Stimulated activated CD4-positive, alpha-beta T cell treated with anti-CD3 and anti-CD28 coated beads, Interleukin-2, amount 100 ng/mL, for 24 hours (primary cell): ENCODE measurements at places on chromosomes 16 and 17.

GRCh38 chr17:75241502-75241901, 19.9 kb downstream of the GGA3 start:
- DNase-seq = no peak

GRCh38 chr16:167122-167690, 1.4 kb downstream of the HBM start:
- DNase-seq = no peak

DNA sequence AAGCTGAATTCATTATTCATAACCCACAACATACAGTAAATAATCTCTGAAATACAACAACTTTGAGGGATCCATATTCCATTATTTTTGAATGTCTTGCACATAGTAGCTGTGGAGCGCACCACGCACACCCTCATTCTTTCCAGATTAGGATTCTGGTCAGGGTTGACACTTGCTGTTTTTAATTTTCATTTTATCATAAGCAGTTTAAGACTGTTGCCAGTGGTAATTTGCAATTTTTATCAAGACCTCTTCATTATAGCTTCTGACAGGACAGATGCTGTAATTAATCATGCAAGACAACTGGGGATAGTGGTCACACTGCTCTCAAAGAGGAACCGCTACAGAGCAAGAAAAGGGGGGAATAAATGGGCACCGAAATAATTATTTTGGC, 109.7 kb downstream of the TOX3 start:
- no peak for DNase-seq

DNA sequence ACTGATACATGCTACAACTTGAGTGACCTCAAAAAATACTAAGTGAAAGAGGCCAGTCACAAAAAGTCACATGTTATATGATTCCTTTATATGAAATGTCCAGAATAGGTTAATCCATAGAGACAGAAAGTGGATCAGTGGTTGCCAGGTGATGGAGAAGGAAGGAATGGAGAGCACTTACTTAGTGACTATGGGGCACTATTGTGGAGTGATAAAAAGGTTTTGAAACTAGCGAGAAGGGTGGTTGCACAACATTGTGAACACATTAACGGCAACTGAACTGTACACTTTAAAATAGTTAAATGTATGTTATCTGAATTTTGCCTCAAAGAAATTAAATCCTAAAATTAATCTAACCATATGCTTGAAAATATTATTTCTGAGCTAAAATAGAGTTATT, 25.9 kb downstream of the AMFR start:
- DNase-seq = no peak

GRCh38 chr17:54945671-54946070, 22.8 kb downstream of the COX11 start:
- DNase-seq = no peak

- peak; percentile 25 for DNase-seq
Observed at GRCh38 chr17:62626719-62627218, 701 bp upstream of the MRC2 start.

- DNase-seq = no peak
Observed at GRCh38 chr16:82061861-82062525, 26.9 kb downstream of the HSD17B2 start.

DNA sequence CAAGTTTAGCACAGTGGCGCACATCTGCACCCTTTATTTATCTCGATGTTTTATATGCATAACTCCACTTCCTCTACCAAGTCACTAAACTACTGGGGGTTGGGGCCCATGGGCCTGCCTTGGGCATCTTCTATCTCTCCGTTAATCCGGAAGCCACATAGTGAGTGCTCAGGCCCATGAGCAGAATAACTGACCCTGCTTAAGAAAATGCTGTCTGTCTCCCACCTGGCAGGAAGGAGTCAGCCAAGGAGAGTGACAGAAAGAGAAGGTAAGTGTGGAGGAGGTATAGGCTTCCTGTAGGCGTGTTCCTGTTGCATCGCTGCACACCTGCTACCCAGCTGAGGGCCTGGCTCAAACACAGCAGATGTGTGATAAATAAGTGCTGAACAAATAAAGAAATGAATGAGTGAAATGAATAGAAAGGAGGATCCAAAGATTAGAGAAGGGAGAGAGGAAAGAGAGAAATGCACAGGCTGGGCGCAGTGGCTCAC, 320.1 kb downstream of the SLC39A11 start:
- no peak for DNase-seq

DNA sequence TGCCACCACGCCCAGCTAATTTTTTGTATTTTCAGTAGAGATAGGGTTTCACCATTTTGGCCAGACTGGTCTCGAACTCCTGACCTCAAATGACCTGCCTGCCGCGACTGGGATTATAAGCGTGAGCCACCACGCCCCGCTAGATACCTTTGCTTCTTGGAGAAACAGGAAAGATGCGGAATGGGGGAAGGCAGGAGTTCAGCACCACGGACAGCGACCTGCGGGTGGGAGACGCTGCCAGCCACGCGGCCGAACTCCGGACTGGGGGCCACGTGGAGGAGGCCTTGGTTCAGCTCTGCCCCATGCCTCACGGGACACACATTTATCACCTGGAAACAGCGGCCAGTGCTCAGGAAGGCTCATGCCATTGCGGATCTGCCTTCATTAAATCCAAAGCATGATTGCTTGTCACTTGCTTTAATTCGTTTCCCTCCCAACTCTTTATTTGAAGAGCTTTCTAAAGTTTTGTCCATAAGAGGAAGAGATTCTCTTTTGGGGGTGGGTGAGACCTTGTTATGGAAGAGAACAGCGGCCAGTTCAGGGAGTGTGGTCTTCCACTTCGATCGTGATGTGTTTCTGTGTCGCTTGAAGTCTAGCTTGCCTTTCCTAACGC, 219.9 kb downstream of the ENGASE start:
- peak; percentile 42 for DNase-seq

DNA sequence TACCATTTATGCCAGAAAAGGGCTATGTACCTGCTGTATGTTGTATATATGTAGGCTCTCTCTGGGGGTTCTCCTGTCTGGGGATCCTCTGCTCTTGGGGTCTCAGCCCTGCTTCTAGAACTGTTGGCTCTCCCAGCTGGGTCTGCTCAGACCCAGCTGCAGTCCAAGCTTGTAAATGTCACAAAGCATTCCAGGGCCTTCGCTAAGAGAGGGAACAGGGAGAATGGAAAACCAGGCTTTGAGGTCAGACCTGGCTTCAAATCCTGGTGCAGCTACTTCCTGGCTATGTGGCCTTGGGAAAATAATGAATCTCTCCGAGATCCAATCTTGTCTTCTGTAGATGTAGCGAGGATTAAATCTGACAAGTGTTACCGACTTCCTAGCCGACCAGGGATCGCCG, 44.0 kb downstream of the NLRP1 start:
- DNase-seq = no peak

GRCh38 chr17:67386965-67387551, 10.0 kb downstream of the PITPNC1 start:
- peak; percentile 84 for DNase-seq

DNA sequence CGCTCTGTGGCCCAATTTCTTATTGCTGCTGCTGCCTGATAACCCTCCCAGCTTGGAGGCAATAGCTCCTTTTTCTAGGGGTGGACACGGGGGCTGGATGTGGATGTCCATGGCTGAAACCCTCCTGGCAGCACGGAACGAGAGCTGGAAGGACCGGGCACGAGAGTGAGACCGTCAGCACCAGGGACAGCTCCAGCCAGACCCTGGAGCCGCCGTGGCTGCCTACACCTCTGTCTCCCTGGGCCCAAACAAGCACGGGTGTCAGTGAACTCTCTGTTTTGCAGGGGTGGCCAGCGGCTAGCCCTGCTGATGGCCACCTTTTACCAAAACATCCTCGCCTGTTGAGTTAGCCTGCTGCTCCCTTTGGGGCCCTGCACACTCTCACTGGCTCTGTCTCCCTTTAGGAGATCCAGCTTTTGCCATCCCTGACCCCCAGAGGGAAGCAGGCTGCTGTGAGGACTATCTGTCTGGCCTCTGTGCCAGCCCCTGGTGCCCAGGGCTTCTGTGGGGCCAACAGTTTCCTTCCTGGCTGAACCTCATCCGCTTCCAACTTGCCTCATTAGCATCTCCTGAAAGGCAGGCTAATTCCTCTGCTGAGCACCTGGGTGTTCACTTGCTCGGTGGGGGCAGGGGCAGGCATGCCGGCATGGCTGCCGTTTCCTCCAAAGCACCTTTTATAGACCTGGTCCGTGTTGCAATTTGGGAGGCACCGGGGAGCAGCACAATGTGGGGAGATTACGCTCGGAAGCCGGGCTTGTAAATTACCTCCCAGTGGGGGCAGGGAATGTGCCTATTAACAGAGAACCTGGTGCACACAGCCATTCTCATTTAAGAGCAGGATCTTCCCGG, 118.1 kb downstream of the ENGASE start:
- DNase-seq = peak; percentile 29

DNA sequence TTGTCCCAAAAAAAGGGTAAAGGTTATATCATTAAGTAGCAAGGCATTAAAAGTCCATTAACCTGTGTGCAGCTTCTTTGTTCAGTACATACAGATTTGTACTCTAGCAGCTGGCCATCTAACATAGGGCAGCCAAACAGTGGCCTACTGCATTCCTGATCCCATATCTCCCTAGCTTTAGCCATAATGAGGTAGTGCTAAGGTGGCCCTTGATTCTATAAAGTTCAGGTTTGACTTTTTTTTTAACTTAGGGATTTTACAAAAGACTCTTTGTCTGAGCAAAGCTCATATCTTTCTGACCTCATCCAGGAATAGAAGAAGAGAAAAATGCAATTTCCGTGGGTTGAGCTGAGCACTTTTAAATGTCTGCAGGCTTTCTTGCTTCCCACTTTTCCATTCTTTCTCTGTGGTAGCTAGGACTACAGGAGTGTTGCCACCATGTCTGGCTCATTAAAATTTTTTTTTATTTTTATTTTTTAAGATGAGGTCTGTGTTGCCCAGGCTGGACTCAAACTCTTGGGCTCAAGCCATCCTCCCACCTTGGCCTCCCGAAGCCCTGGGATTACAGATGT, 19.5 kb upstream of the CDC6 start:
- DNase-seq = no peak

- no peak for DNase-seq
Observed at GRCh38 chr17:51407576-51407975, 147.2 kb downstream of the UTP18 start.

DNA sequence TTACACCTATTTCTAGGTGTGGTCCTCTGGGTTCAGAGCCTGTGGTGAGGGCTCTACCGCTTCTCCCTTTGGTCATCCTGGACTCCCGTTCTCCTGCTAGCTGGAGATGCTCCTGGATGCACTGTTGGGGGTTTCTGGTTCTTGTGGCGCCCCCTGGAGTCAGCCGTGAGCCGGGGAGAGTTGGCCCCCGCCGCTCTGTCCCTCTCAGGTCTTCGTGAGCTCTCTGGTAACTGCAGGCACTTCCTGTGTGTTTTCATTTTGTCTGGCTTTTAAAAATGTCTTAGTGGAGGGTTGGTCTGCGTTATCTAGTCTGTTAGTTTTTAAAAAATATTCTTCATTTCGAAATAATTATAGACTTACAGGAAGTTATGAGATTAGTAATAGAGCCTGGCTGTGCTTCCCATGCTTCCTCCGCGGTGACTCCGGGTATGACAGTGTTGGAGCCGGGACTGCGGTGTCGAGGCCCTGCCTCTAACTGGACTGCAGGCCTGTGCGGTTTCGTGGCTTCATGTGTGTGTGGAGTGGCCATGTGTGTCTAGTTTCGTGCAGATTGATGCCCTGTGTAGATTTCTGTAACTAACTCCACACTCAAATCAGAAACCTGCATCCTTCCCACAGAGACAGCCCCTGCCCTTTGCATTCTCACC, 78.0 kb upstream of the ZNF750 start:
- DNase-seq = peak; percentile 47

DNA sequence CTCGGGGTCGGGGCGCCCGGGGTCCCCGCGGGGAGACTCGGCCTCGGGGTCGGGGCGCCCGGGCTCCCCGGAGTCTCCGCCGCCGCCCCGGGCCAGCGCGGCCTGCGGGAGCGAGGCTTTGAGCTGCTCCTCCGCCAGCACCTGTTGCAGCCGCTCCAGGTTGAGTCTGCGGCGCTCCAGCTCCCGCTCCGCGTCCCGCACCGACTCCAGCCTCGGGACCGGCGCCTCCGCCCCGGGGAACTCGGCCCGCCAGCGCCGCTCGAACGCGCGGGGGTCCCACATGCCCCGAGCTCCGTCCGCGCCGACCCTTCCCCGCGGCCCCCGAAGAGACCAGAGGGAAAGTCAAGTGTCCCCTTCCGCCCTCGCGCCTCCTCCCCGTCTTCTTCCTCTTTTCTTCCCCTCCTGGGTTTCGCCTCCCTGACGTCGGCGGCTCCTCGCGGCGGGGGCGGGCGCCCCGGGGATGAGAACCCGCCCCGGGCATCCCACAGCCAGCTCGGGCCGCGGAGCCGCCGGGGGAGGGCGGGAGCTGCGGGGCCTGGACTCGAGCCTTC, 40.8 kb upstream of the BHLHA9 start:
- DNase-seq = peak; percentile 54

GRCh38 chr16:31455601-31456314, 3.5 kb upstream of the ARMC5 start:
- peak; percentile 35 for DNase-seq

DNA sequence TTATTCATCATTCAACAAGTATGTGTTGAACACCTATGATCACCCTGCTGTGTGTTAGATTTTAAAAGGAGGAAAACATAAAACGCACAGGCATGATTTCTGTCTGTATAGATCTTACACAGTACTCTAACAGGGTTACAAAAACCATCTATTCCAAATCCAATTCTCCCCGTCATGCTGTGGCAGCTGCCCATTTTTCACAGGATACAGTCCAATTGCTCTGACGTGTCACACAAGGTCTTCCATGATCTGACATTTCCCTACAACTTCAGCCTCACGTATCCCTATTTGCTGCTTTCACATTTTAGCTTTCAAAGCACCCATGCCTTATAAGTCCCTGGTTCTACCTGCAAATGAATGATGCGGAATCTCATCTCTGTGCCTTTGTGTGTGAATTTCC, 67.0 kb upstream of the CNTNAP4 start:
- no peak for DNase-seq

GRCh38 chr16:87552072-87552718, 50.1 kb upstream of the JPH3 start:
- no peak for DNase-seq

DNA sequence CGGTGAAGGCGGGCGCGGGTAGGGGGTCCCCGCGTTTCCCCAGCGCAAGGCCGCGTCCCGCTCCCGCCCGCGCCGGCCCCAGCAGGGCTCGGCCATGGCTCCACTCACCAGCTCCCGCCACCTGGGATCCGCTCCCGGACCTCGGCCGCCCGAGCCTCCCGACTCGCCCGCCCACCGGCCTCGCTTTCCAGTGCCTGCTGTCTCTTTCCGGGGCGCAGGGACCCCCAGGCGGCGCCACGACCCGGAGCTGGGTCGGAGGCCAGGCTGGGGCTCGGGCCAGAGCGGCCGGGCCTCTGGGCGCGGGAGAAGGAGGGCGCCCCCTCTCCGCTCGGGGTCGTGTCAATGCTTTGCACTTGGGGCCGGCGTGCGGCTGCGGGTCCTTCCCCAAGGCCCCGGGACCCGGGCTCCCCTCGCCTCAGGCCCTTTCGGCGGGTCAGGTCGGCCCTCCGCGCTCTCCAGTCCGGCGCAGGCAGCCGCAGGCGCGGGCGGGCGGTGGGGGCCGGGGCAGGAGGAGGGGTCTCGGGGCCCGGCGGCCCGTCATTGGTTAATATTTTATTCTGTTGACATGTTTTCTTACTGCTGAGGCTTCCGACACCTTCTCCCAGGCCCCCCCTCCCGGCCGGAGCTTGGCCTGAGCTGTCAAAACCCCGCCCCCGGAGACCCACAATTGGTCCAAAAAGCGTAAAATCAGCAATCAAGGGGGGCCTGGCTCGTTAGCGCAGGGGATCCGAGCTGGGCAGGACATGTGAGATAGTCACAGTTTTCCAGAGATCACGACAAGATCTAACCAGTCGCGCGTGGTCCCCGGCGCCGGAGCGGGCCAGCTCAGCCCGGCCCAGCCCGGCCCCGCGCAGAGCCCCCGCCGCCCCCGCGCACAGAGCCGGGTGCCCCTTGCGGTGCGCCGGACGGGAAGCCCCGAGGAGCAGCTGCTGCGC, at the start of gene TBX2:
TSS of gene TBX2 (plus strand) at position 713 of the 935 bp plus-strand sequence. CDS start 334 bp downstream, outside the sequence.
- no peak for DNase-seq
